ENCODE measurements at places on chromosomes 5 and 9.

DNA sequence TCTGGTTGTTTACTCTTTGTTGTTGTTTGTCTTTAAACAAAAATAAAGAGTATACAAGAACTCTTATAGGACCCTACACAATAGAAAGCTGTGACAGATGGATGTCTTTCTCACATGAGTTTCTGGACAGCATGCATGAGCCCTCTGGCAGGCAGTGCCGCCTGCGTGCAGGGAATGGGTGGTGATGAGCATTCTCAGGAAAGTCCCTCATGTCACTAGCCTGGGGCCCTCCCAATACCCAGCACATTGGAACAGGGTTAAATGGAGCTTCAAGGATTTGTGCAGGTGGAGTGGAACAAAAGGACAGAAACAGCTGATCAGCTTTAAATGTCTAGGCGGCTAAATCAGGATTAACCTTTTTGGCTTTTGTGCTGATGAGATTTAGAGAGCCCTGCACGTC, 181.0 kb upstream of the CD180 start:
- no peak for DNase-seq

DNA sequence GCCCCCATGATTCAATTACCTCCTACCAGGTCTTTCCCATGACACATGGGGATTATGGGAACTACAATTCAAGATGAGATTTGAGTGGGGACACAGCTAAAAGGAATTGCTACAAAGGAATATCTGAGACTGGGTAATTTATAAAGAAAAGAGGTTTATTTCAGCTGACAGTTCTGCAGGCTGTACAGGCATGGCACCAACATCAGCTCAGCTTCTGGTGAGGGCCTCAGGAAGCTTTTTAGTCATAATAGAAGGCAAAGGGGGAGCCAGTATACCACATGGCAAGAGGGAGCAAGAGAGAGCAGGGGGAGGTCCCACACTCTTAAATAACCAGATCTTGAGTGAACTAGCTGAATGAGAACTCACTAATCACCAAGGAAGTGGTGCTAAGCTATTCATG, 11.2 kb upstream of the ALDOB start:
- DNase-seq, result no peak

- DNase-seq, result no peak
Measured at GRCh38 chr5:15502208-15502607, 2.2 kb downstream of the FBXL7 start.

GRCh38 chr9:12916042-12916441, 141.2 kb downstream of the LURAP1L start:
- DNase-seq, result no peak

DNA sequence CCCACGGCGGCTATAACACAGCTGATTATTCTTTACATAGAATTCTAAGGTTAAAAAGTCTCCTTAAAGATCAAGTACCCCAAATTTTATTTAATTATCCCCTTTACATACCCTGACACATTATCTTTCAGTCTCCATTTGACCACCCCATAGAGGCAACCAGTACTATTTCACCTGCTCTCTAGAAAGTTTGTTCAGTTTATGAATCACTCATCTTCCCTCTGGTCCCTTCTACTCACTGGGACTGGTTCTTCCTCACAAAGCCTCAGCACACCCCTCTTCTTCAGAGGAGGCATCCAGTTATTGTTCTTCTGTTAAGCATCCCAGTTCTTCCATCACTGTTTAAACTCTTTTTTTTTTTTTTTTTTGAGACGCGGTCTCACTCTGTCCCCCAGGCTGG, 42.8 kb downstream of the PPP1R2B start:
- no peak for DNase-seq

- no peak for DNase-seq
Measured at GRCh38 chr5:120463991-120464626, at the start of gene PRR16. PRR16 (plus strand) TSS chr5:120464300.

DNA sequence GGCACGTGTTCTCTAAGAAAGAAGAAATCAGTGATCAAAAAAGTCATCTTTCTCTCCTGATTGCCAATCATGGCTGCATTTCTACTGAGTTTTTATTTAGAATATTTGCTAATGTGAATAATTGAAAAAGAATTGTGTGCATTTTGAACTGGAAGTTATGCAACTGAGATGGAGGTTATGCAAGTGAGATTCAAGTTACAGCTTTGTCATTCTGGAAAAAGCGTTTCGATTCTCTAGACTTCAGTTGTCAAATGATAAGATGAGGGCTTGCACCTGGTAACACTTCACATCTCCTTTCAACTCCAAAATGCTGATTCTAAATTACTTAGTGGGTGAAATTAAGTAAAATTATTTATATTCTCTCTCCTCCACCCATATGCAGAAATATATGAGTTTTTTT, 36.4 kb downstream of the C6 start:
- DNase-seq, result no peak

DNA sequence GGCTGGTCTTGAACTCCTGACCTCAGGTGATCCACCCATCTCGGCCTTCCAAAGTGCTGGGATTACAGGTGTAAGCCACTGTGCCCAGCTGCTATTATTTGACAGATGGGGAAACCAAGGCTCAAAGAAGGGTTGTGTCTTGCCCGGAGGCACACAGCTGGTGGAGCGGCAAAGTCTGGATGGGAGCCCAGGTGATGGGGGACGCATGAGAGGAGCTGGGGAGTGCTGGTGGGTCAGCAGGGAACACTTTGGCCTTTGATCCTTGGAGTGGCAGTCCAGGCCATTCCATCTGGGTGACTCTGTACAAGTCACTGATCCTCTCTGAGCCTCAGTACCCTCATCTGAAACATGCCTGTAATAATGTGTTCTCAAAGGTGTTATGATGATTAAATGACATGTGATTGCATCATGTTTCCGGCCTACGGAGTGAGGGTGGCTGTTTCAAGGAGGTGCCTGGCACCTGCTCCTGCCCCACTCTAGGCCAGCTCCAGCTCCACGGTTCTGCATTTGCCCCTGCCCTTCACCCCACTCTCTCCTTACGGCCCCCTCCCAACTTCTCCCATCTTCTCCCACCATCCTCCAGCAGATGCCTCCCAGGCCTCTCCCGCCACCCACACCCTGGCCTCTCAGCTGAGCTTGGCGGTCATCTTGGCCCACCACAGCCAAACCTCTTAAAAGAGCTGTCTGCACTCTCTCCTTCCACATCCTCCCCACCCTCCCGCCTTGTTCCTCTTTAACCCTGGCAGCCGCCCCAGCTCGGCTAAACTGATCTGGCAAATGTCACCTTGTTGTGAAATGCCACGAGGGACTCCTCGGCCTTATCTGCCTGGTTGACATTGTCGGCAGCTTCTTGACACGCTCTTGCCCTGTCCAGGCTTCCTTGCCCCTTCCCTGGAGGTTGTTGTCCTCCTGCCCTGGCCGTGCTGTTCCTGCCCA, 5.5 kb upstream of the DBN1 start:
- no peak for DNase-seq

GRCh38 chr9:130313103-130313858, 47.7 kb downstream of the HMCN2 start:
- no peak for DNase-seq

GRCh38 chr5:115377468-115378217, 81.2 kb upstream of the CCDC112 start:
- no peak for DNase-seq

- no peak for DNase-seq
Measured at GRCh38 chr9:69535911-69536310, 136.3 kb downstream of the APBA1 start.

- no peak for DNase-seq
Measured at GRCh38 chr5:172634106-172634899, 6.8 kb upstream of the NEURL1B start.

GRCh38 chr9:134962973-134963364, 45.3 kb upstream of the FCN1 start:
- no peak for DNase-seq

DNA sequence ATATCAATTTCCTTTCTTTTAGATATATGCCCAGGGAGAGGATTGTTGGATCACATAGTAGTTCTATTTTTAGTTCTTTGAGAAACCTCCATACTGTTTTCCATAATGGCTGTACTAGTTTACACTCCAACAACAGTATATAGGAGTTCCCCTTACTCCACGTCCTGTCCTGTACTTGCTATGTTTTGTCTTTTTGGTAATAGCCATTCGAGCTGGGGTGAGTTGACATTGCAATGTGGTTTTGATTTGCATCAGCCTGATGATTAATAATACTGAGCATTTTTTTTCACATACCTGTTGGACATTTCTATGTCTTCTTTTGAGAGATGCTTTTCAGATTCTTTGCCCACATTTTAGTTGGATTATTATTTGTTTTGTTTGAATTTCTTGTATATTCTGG, 445.9 kb downstream of the NTRK2 start:
- DNase-seq, result no peak

DNA sequence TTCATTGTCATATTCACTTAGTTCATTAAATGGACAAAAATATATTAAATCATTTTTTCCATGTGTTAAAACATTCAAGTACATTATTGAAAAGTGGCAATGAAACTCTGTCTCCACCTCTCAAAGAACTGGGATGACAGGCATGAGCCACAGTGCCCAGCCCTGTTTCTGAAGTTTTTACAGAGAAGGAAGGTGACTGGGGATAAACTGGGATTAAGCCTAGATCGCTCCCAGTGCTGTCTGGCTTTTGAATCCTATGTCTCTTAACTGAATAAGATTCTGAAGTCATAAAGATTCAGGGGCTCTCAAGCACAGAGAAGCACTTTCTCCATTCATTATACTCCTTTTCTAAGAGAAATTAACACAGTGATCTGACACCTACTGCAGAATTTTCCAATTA, 88.3 kb downstream of the SLC38A9 start:
- no peak for DNase-seq

- DNase-seq, result no peak
Measured at GRCh38 chr5:151740336-151740942, 18.0 kb downstream of the ATOX1 start.

- no peak for DNase-seq
Measured at GRCh38 chr5:54150841-54151240, 159.5 kb downstream of the ARL15 start.

- DNase-seq, result no peak
Measured at GRCh38 chr9:121498150-121498486, 1.5 kb downstream of the GGTA1 start.

GRCh38 chr5:116378007-116378776, 196.4 kb downstream of the SEMA6A start:
- no peak for DNase-seq

DNA sequence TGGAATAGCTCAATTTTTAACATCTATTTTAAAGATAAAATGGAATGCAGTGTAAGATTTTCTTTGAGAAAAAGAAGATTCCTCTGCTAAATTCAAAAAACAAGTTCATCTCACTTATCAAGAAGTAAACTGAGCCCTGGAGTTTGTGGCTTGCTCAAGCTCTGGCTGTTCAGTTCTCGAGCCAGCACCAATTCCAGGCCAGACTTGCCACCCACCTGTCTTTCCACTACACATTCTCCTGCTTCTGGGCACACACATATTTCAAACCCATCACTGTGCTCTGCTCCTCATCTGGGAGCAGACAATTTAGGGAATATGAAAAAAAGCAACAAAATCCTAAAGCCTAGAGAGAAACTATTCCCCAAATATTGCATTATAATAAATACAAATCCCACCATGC, 424.5 kb downstream of the ENC1 start:
- no peak for DNase-seq

DNA sequence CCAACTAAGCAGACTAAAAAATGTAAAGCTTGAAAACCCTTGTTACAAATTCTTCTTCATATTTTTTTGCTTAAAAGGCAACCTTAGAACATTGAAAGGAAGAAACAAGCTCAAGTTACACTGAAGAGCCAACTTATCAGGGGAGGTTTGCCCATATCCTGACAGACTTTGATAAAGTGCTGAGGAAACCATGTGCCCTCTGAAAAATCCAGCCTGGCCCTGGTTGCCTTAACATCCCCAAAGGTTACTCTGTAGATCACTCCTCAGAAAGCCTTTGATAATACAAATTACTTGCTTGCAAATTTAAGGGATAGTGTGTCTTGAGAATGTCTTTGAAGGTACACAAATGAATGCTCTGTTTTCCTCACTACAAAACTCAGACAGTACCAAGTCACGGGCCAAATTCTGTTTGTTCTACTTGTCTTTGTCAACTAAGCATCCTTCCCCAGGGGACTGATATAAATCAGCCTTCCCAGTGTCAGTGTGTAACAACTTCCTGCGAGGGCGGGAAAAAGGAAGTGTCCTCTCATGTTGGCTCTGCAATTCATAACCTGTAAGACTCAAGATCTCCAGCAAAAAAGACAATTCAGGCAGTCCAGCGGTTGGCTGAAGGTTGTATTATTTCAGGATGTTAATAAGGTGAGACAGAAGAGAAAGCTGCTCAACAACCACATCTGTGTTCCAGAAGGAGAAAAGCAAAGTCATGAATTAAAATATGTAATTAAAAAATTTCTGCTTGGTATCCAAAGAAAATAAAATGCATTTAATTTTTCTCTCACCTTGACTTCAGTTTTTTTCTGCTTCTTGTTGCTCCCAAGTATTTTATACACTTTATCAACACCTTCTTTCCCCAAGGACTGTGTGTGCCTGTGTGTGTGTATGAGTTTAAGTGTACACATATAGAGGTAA, 199.9 kb downstream of the PIK3R1 start:
- no peak for DNase-seq

DNA sequence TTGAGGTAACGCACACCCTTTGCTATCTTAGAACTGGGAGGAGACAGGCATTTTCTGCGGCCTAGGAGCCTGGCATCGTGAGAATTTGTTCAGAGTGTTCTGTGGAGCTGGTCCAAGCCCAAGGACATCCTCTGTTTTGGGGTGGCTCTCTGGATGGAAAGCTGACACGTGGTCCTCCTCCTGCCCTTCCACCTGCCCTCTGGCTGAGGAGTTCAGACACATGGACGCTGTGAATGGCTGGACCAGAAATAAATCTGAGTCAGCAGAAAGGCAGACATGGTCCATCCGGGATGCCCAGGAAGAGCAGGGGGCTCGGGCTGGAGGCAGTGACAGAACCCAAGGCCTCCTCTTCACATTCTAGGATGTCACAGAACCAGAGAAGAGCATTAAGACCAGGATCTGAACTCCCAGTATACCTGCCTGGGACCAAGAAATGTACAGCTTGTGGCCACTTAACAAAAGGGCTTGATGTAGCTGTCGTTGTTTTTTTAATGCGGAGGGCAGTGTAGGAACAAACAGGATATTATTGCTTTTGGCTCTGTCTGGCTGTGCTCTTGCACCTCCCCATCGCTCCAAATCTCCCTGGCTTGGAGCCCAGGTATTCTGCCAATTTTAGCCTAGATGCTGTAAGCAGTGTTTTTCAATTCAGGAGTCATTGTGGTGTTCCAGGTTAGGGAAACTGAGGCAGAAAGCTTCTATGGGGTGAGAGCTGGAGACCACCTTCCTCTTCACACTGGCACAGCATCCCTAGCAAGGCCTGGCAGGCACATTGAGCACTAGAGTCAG, 2.4 kb downstream of the CKMT2 start:
- no peak for DNase-seq
